Uterus (tissue), 4 donors: ENCODE measurements at places on chromosomes 1 and 21. TPM values are rescaled to one million over a fixed set of nuclear protein-coding genes. Genes with fewer than 3 reads are reported as not detected.

The GJA4 gene
- total RNA-seq, result 26.5 TPM

GRCh38 chr21:45427331-45428271, 22.6 kb downstream of the COL18A1 start:
- peak; percentile 93 for DNase-seq

DNA sequence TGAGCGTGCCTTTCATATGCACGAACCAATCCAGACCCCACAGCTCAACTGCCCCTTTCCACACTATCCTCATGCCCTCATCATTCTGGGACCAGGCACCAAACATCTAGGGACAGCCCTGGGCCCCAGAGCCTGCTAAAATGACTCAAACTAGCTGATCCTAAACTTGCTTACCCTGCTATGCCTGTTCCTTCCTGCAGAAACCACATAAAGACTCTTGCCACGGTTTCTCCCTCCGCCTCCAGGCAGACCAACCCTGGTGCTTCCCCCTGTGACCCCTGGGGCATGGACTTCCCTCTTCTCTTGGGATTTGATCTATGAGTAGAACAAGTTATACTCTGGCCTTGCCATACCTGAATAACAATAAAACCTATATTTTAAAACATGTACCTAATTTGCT, 138.0 kb upstream of the CD34 start:
- no peak for DNase-seq

DNA sequence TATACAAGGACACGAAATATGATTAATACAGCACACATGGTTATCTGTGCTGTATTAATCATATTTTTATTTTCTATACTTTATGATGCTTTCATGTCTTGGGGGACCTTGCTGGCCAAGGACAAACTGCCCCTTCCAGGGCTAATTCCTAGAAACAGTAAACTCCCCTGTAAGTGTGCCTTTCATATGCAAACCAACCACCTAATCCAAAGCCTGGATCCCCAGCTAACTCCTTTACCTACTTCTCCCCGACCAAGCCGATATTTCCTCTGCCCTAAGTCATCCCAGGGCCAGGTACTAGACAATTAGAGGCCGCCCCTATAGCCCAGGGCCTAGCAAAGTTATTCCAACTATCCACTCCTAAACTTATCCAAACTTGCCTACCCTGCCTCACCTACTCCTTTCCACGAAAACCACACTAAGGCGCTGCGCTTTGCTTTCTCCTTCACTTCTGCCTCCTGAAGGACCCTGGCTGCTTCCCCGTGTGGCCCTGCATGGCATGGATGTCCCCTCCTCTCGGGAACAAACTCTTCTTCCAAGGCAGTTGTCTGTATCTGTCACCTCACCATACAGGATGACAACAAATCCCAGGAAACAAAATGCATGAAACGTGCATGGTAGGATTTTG, 10.2 kb downstream of the SH3BP5L start:
- no peak for DNase-seq

GRCh38 chr1:182229921-182230491, 161.6 kb downstream of the GLUL start:
- DNase-seq, result no peak

The CR1L gene
- total RNA-seq, result not detected
